Fibroblast of lung (primary cell): ENCODE measurements at places on chromosomes 11 and 22.

DNA sequence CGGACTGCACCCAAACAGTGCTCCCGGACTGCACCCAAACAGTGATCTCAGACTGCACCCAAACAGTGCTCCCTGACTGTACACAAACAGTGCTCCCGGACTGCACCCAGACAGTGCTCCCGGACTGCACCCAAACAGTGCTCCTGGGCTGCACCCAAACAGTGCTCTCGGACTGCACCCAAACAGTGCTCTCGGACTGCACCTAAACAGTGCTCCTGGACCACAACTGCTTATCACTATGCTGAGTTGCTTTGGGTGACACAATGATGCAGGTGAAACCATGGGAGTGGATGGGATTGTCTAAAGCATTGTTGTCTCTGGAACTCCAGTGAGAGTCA is 90.4 kb downstream of the FBXO7 start:
- DNase-seq: no peak

GRCh38 chr22:42500836-42501179 is 18.8 kb downstream of the RRP7A start:
- DNase-seq: no peak

GRCh38 chr11:47510209-47510608 is 42.7 kb downstream of the CELF1 start:
- no peak for DNase-seq

GRCh38 chr11:124892750-124893454 is 4.8 kb downstream of the ROBO4 start:
- no peak for DNase-seq

DNA sequence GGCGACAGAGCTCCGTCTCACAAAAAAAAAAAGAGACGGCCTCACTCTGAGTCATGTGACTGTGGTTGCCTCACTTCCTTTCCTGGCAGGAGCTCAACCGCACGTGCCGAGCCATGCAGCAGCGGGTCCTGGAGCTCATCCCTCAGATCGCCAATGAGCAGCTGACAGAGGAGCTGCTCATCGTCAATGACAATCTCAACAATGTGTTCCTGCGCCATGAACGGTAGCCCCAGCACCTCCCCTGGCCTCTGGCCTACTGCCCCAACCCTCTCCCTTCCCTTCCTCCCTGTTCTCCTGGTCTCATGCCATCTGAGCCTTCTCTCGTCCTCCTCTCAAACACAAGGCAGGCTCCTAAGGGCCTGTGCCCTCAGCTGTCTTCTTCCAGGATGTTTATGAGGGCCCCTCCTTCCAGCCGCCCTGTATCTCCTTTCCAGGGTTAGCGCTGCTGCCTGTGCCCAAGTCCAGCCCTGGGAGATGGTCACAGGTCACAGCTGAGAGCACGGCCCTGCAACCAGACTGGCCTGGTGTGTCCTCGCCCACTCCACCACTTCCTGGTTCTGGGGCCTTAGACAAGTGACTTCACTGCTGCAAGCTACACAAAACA is 30.7 kb downstream of the TOM1 start:
- peak; percentile 91 for DNase-seq

DNA sequence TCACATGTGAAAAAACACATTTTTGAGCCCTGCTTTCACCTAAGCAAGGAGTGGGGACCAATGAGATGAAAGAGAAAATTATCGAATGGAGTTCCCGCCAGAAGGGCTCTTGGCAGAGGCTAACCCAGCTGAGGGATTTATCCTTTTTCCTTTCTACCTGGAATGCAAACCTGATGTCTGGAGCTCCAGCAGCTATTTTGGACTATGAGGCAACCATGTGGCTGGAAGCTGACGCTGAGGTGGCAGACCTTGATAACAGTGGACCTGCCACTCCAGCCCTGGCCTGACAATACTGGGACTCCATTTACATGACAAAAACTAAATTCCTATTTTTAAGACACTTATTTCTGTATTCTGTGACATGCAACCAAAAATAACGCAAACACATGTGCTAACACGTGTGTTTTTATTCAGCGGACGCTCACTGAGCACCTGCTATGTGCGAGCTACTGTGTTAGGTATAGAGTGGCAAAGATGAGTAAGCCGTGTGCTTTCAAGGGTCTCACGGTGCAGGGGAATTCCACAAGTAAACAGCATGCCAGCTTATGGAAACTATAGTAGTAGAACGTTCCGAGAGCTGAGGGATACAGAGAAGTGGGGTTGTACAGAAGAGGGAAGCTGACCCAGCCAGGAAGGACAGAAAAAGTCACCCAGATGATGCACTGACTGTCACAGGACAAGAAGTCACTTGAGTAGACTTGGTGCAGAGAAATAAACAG is 19.1 kb upstream of the ISX start:
- DNase-seq: no peak

- DNase-seq: no peak
These were observed 128.7 kb downstream of the C11orf58 start for GRCh38 chr11:16867097-16867496.

- no peak for DNase-seq
These were observed 54.7 kb downstream of the PHF21B start for GRCh38 chr22:44955102-44955501.

DNA sequence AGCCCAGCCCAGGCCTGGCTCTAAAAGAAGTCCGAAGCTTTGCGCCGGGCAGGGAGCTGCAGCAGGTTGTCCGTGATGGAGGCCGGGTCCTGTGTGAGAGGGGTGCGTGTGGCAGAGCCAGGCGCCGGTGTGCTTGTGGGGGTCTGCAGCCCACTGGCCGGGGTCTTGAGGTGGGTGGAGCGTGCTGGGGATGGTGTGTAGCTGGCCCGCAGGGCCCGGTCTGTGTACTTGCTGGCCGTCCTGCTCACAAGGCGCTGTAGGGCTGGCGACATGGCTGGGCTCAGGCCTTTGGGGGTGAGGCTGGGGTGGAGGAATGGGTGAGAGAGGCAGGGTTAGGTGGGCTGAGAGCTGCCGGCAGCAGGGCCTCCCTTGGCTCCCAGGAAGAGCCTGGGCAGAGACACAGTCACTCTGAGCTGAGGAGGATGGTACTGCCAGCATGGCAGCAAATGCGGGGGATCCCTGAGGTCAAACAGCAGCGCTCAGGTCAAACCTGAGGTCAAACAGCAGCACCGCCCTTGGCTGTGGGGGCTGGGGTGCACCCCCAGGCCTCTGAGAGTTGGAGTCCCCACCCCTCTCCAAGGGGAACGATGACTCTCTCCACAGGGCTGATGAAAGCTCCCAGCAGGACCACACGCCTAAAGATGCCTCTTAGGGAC is 3.2 kb downstream of the TSSK2 start:
- no peak for DNase-seq

- no peak for DNase-seq
These were observed 23.7 kb downstream of the PAK1 start for GRCh38 chr11:77450227-77450626.

DNA sequence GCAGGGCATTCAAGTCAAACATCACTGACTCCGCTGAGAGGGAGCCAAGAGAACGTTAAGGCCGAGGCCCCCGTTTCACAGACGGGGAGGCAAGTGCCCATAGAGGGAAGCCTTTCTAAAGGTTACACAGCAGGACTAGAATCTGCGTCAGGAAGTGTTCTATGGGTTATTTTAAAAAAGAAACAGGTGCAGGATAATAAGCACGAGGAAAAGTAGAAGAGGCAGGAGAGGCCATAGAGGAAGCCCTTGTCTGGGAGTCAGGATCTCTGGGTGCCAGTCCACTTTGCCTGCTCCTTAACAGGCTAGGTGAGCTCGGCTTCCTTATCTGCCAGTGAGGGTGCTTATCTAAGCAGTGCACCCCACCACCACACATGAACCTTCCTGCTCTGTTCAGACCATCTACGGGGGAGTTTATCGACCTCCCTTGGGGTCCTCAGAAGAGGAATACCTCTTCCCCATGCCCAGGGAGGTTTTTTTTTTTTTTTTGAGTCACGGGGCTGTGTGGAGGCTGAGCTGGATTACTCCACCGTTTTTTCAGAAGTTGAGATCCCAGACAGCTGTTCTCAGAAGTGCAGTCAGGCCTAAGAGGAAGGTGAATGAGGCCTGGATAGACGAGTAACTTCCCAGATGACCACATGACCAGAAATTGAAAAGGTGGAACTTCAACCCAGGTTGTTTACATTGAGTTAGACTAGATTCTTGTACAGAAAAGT is 1.2 kb upstream of the FCHSD2 start:
- DNase-seq: peak; percentile 20

DNA sequence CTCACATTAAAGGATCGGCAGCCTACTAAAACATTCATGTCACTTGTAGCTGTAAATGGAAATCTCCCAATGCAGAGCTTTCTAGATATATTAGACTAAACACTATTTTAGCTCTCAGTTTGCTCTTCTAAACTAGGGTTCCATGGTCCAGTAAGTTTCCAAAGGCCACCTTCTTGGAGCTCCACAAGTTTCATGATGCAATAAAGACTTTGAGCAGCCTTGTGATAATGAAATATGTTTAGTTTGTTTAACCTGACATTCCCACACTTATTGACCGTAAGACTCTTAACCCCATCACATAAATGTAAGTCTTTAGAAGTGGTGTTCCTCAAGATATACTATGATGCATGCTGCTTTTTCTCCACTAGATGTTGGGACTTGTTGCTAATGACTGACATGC is 87.7 kb downstream of the TRIM44 start:
- DNase-seq: no peak

DNA sequence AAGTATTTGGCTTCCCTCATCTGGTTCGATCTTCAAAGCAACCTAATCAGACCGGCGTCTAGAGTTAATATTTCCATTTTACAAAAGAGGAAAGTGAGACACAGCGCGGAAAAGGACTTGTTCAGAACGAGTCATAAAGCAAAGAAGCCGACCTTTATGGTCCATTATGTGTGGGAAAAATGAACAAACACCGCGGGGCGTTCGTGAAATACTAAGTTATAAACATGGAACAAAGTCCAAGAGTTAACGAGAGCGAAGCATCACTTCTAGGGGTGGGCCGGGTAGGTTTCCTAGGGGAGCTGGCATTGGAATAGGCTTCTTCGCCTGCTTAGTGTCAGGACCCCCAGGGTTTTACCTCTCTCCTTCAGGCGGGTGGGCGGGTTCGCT is 575 bp downstream of the DUSP18 start:
- DNase-seq: no peak

DNA sequence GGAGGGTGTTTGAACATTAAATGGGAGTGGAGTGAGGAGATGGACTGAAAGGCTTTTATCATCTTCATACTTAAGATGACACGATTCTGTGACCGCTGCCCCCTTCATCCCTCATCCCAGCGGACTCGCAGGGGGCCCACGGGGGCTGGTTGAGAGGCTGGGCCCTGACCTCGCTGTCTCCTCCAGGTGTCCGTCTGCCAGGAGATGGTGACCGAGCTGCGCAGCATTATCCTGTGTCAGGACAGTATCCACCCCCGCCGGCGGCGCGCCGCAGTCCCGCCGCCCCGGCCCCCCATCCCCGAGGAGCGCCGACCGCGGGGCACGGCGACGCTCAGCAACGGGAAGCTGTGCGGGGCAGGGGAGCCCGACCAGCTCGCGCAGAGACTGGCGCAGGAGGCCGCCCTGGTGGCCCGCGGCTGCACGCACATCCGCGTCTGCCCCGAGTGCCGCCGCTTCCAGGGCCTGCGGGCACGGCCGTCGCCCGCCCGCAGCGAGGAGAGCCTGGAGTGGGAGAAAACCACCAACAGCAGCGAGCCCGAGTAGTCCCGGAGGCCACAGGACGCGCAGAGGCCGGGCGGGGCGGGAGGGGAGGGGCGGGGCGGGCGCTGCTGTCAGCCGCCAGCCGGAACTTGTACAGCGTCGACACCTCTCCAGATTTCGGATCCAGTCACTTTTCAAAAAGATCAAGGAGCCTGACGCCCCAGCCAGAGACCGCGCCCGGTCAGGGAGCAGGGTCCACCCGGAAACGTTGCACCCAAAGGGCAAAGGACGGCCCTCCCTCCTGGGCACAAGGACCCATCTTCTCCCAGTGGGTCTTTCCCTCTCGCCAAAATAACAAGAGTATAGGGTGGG is 38.0 kb upstream of the TBCEL start:
- peak; percentile 54 for DNase-seq

GRCh38 chr11:64123679-64124078 is 42.2 kb downstream of the MACROD1 start:
- no peak for DNase-seq

DNA sequence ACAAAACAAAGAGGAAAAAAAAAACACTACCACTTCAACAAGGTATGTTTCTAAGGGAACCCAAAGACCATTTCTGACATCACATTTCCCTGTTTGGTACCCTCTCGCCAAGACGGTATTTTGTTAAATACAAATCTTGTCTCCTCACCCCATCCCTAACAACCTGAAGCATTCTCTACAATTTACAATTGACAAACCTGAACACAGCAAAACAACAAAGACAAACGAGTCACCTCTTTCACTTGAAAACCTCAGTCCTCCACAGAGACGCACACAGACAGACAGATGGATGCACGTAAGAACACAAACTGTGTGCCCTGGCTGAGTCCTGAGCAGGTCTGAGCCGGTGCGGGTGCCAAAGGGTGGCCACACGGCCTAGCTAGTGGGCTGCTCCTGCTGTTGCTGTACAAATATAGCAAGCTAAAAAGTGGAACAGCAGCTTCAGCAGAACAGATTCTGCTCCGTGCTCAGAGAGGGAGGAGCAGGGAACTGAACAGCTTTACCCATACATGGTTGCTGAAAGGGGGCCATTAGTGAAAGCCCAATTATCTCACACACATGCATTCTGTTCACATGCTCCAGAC is 28.5 kb downstream of the CELF1 start:
- DNase-seq: no peak

GRCh38 chr11:86068138-86068871 is 579 bp downstream of the PICALM start:
- no peak for DNase-seq

DNA sequence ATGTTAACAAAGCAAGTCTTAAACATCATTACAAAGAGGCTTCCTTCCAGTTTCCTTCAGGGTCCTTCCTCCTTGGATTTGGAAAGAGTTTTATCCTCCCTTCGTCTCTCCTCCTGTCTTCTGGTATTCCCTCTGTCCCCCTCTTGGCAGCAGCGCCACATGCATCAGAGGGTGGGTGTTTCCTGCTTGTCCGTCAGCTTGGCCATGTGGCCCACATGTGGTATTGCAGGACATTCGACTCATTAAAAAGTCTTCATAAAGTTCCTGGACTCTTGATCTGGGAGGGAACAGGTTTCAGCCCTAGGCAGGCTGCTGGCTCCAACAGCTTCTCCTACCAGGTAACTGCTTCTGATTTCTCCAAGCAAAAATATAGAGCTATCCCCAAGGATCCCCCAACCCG is 189.8 kb downstream of the CSNK2A3 start:
- no peak for DNase-seq

DNA sequence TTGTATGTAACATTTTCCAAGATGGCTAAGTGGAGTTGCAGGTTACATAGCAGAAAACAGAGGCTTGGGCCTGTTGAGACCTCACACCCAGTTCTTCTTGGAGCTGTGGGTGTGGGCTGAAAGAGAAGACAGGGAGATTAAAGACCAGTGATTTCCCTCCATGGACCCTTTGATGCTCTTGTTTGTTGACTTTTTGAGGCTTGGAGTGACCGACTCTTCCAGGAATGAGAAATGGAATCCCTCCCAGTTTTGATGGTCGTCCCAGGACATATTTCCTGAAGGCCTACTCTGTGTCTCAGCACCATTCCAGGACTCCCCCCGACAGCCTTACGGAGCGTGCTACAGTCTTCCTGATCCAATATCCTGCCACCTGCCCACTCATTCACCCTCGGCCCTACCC is 96.9 kb downstream of the PTPRJ start:
- peak; percentile 77 for DNase-seq

GRCh38 chr11:100991541-100991940 is 138.1 kb downstream of the PGR start:
- DNase-seq: no peak

- no peak for DNase-seq
These were observed 52.4 kb downstream of the UBASH3B start for GRCh38 chr11:122707901-122708300.
